ENCODE measurements at places on chromosomes 4 and X. TPM values are rescaled to one million over a fixed set of nuclear protein-coding genes. Genes with fewer than 3 reads are reported as not detected.

GIMD1 gene
- total RNA-seq: not detected

C4orf36 gene
- total RNA-seq: not detected

XK gene
- 0.14 TPM for total RNA-seq

CYBB gene
- total RNA-seq: not detected

WDR19 gene
- total RNA-seq: 8.5 TPM

Measured in activated CD8-positive, alpha-beta memory T cell treated with anti-CD3 and anti-CD28 coated beads, Interleukin-2, amount 10 ng/mL, durations not matched to agents 7 days and 5 days (primary cell).